ENCODE measurements at places on chromosomes 1 and 21.
A peak's percentile ranks its signal among the peaks of the same experiment; 100 is the strongest.

- peak; percentile 42 for DNase-seq
These were observed 185.1 kb upstream of the GREM2 start for GRCh38 chr1:240797050-240797449.

DNA sequence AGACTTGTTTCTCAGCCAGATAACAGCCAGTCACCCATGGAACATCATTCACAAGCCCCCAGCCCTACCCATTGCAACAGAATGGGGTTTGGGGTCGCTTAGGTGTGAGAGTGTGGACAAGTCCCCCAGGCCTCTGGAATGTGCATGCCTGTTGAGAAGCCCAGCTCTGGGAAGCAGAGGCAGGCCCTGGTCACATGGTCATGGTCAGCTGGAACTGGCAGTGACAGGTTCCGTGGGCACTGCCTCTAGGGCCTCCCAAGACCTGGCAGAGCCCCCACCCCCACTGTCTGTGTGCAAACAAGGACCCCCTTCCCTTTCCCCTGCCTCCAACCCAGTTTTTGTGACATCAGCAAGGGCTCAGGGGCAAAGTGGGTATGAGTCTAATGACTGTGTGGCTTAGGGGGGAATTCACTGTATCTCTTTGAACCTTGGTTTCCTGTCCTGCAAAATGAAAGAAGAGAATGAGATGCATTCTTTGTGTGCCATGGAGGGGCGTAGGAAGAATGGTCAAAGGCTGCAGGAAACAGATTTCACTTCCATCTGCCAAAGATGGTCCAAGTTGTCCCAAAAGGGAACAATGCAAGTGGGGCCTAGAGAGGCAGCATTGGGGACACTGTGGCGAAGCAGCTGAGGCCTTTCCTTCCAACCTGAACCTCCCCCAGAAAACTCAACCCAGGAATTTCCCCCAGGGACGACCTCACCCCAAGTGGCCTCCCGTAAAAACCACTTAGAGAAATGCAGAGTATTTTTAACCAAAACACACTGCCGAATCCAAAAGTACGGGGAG is 34.7 kb upstream of the SELENON start:
- DNase-seq: no peak

DNA sequence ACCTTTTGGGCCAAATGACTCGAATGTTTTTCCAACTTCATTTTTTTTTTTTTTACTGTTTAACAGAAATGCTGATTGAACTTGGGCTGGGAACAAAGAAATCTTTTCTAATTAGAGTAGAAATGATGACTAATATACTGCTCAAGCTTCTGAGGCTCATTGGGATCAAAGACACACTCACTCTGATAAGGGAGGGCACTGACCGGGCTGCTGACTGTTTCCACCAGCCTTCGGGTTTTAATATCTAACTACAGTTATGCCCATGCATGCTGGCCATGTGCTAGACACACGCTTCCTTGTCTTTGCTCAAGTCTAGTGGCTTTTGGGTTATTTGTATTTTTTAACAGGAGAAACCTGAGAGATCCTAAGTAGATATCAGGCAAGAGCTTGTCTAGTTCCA is 16.8 kb downstream of the ZBTB18 start:
- DNase-seq: peak; percentile 58

DNA sequence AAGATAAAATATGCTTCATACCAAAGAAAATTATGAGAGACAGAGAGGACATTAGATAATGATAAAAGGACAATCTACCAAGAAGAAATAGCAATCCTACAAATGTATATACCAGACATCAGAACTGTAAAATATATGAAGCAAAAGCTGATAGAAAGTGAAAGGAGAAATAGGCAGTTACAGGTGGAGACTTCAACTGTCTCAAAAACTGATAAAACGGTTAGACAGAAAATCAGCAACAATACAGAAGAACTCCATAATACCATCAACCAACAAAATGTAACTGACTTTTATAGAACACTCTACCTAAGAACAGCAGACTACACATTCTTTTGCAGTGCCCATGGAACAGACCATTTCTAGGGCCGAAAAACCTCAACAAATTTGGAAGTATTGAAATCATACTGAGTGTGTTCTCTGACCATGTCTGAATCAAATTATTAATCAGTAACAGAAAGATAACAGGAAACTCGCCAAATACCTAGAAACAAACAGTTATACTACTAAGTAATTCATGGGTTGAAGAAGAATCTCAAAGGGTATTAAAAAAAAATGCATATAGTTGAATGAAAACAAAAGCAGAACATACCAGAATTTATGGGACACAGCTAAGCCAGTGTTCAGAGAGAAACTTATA is 132.1 kb downstream of the RPS6KC1 start:
- no peak for DNase-seq

DNA sequence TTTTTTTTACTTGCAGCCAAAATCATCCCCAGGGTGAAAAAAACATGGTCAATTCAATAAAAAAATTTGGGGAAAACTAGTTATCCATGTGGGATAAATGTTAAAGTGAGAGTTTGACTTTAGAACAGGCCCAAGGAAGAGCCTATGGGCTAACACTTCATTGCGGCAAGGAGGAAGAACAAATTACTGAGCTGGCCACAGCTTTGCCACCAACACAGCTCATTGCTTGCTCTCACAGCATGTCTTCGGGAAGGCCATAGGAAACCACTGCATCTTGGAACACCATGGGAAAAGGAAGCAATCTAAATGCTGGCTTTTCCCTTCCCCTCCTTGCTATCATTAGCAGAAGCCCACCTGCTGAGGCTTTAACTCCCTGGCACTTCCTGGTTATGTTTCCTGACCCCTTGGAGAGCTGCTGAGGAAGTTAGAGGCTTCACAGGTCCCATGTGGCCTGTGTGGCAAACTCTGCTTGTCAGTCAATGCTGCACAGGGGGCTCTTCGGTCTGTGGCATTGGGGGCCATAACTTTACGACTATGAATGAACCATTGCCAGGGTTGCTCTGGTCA is 86.0 kb downstream of the SLC25A24 start:
- no peak for DNase-seq

All from epithelial cell of proximal tubule (primary cell).